GM04503 (cell line): ENCODE measurements at places on chromosomes 5 and 9.

GRCh38 chr9:130347931-130348330 lies 82.4 kb downstream of the HMCN2 start:
- DNase-seq: no peak

- DNase-seq: peak; percentile 99
Observed at GRCh38 chr9:35072461-35073278, at the start of gene VCP. VCP (minus strand) TSS chr9:35072625; CDS start chr9:35072353, 272 bp downstream.

DNA sequence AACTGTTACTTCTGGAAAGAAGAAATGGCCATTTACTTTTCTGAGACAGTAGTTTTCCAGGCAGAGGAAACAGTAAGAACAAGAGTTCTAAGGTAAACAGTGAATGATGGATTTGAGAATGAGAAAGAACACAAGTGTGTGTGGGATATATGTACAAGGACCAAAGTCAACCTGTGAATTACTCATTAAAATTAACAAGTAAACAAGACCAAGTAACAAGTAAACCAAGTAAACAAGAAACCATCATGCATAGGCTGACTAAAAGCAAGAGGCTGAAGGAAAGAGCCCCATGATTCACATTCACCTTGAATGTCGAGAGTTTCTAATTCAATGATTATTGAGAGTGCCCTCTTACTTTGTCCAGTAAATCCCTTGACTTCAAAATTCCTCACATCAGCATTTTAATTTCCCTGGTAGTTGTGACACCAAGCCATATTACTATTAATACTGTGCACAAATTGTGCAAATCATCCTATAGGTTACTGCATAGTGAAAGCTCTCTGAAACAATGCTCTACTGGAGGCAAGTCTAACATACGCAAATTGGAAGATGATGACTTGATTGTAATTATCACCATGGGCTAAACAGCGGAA lies 9.8 kb upstream of the MARCOL start:
- no peak for DNase-seq

DNA sequence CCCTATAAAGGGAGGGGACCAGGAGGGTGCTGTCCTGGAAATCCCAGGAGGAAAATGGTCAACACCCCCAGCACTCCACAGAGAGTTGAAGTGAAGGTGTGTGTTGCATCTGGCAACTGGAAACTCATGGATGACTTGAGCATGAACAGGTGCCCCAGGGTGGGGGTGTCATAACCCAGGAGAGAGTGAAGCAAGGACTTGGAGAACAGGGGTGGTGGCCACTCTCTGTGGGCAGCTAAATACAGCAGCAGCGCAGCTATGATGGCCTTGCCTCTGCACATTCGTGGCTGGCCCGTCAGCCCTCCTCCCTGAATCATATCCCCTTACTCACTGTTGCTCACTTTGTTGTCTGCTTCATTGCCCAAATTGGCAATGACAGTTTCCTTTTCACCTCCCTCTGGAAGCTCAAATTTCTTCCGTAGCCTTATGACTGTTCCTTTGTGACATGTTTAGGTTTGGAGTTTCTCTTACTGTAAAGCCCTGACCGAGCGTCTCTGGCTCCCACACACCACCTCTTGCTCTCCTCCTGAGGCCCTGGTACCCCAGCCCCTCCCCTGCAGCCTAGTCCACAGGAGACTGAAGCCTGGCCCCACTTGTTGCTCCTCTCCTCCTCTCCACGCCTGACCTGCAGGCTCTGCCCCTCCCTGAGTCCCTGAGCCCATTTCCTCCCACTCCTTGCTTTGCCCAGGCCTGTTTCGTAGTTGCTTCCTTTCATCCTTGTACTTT lies 185.8 kb downstream of the CD180 start:
- DNase-seq: no peak

DNA sequence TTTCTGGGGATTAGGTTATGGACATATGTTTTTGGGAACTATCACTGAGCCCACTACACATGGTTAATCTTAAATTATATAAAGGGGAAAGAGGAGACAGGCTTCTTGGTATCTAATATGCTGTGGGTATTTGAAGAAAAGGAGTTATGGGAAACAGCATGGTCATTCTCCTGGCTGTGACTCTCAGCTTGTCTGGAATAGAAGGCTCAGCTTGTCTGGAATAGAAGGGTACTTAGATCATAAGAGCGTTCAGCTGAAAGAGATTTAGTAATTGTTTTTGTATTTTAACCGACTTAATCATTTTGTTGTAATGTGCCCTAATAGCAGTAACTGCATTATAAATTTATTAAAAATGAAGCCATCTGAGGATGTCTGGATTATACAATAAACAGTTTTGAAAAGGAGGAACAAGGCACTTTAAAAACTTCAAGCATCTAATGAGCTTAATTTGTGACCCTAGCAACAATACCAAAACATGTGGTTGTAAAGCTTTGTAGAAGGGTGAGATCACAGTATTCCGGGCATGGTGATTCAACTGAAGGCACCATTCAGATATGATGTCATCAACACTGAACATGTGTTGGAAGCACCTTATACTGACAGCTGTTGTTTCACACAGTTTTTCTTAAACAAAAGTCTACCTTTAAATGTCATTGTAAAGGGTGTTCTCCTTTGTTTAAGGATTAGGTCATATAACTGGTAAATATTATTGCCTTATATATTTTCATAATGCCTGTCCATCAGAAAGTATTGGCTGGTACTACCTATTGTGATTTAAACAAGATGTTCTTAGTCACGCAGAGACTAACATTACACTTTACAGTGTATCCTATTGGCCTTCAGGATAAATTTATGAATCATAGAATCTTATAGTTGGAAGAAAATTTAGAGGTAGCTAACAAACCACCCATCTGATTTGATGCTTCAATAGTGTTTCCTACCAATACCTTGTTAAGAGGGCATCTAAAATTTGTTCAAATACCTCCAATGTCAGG lies 2174.1 kb upstream of the WWC1 start:
- no peak for DNase-seq

GRCh38 chr5:150651924-150652671 lies 9.0 kb upstream of the MYOZ3 start:
- no peak for DNase-seq

DNA sequence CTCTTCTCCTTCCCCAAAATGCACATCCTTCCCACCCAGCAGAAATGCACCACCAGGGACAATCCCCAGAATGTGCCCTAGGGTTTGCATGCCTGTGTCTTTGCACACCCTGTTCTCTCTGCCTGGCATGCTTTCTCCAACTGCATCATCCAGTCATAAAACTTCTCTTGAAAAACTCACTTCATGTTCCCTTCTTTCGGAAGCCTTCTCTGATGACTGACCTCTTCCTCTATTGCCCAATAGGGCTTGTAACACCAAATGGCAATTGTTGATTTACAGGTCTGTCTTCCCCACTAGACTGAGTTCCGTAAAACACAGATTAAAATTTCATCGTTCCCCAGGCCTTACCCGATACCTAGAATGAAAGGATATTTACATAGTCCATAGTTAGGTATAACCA lies 83.1 kb upstream of the SPOCK1 start:
- DNase-seq: no peak

DNA sequence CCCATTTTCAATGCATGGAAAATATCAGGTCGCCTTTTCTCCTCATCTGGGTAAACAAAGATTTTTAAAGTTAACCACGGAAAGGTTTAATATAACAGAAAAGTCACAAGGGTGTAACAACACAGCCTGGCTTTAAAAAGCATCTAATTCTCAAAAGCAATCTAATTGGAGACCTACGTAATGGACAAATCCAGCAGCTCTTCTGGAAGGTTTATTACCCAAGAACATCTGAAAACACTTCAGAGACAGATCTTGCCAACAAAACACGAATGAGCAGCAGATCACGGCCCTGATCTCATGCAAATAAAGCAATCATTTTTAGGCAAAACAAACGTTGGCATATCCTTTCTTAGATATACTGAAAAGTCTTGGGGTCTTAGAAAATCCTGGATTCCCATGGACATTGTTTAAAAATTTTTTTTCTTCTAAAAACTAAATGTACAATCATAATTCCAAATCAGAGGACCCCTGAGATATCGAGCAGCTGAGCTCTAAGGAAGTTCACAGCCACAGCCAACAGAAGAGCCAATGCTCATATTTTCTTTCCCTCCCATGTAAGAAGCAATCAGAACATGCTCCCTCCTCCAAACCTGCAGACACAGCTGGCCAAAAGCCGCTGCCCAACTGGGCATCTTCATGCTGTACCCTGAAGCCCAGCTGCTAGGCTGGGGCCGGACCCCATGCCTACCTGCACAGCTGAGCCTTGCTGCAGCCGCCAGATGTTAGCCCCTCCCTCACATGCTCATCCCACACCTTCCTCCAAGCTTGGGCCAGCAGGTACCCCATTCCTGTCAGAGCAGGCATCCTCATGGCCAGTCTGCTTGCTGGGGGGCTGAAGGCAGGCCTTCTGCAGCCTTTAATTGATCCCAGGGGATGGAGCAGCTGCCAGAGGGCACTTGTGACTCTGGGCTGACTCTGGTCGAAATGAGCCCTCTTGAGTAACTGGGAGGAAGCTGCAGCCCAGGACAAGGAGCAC lies 11.2 kb downstream of the ANKS6 start:
- no peak for DNase-seq

- DNase-seq: no peak
Observed at GRCh38 chr9:3777137-3777536, 251.3 kb upstream of the RFX3 start.

DNA sequence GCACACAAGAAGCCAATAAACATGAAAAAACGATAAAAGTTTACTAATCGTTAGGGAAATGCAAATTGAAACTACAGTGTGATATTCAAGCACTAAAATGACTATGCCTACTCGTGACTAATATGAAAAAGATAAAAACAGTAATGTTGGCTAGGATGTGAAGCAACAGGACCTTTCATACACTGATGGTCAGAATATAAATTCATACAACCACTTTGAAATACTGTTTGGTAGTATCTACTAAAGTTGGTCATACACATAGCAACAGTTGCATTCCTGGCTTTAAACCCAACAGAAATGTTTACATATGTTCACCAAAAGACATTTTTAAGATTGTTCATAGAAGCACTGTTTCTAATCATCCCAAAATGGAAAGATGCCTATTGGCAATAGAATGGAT lies 24.3 kb downstream of the FBXO38 start:
- no peak for DNase-seq

GRCh38 chr9:81549500-81550206 lies 139.7 kb downstream of the TLE1 start:
- DNase-seq: no peak

DNA sequence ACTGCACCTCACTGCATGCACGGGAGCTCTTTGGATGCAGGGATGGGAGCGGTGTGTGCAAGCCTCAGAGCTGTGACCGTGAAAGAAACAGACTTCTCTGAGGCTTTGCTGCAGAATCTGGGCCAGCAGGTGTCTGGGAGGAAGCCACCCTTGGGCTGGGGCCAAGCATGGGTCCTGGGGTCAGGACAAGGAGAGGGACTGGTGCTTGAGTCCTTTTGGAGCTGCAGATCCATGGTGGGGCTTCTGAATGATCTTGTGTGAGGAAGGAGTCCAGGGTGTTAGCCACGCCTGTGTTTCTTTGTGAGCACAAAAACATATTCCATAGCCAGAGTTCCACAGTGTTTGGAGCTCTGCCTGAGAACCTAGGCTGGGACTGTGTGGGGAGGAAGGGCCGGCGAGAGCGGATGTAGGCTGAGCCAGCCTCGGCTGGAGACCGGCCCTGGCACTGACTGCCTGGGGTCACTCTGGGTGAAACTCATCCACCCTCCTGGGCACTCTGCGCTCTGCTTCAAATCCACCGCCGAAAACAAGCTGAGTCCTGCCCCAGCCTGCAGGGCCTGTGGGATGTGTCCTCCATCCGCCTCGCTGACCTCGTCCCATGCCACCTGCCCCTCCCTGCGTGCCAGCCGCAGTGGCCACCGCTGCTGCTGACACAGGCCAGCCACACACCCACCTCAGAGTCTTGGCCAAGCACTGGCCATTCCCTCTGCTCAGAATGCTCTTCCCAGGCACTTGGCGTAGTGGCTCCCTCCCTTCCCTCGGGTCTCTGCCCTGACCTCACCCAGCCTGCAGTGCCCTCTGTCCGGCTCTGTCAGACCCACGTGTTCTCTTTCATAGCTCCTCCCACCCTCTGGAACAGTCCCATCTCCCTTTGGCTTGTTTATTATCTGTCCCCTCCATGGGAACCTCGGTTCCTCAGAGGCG lies 26.7 kb downstream of the ERGIC1 start:
- peak; percentile 81 for DNase-seq
